Caki2 (cell line): ENCODE measurements at places on chromosomes 11 and 22. TPM values are rescaled to one million over a fixed set of nuclear protein-coding genes. Genes with fewer than 3 reads are reported as not detected.

GRCh38 chr11:126357055-126357962 is 1.8 kb downstream of the ST3GAL4 start:
- DNase-seq: no peak

Gene CFAP300
- 2.2 and 5.2 TPM in 2 replicates for total RNA-seq

DNA sequence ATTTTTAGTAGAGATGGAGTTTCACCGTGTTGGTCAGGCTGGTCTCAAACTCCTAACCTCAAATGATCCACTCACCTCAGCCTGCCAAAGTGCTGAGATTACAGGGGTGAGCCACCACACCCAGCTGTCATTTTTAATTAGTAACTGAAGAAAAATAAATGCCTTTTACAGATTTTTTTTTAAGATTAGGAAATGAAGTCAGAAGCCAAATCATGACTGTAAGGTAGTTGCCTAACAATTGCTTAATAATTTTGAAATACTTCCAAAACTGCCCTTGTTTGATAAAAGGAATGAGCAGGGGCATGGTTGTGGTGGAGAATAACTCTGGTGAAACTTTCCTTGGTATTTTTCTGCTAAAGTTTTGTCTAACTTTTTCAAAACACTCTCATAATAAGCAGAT is 98.9 kb upstream of the SLC5A12 start:
- no peak for DNase-seq

DNA sequence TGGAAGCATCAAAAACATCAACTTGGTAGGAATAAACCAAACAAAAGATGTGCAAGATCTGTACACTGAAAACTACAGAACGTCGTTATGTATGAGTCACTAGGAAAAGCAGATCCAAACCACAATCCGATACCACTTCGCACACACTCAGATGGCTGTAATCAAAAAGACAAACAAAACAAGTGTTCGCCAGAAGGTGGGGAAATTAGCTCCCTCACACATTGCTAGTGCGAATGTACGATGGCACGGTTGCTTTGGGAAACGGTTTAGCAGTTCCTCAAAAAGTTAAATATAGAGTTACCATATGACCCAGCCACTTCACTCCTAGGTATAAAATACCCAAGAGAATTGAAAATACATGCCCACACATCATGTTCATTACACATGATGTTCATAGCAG is 14.8 kb upstream of the CARD10 start:
- DNase-seq: peak; percentile 79

DNA sequence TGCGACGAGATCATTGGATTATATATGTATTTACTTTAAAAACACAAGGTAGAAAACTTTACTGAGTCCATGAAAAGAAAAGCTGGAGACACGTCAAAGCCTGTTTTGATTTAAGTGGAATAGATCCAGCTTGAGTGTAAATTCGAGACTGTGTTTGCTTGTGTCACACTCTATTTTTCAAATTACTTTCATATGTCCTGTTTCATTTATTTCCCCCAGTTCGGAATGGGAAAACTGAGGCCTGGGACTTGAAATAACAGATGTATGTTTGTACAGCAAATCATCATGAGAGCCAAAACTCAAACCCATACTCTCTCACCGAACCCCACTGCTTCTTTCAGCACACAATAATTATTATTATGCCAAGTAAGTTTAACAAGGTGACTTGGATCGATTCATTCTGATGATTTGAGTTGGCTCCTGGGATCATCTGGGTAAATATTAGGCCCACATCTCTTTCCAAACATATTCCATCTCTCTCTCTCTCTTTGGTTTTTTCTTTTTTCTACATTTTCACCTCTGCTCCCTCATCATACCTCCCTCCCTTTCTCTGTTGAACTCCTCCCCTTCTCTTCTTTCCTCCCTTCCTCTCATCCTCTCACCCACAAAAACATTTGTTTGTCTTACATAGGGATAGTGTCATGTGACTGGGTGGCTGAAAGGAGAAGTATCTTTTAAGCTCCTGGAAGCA is 21.2 kb downstream of the FZD4 start:
- no peak for DNase-seq

GRCh38 chr11:64000026-64000739 is 13.9 kb downstream of the OTUB1 start:
- no peak for DNase-seq

- no peak for DNase-seq
These were observed 1173.0 kb upstream of the CNTN5 start for GRCh38 chr11:97847730-97848129.

GRCh38 chr22:44669561-44669976 is 32.4 kb upstream of the PRR5 start:
- DNase-seq: no peak

Gene PRDM10
- total RNA-seq: 0.70 and 1.5 TPM in 2 replicates

DNA sequence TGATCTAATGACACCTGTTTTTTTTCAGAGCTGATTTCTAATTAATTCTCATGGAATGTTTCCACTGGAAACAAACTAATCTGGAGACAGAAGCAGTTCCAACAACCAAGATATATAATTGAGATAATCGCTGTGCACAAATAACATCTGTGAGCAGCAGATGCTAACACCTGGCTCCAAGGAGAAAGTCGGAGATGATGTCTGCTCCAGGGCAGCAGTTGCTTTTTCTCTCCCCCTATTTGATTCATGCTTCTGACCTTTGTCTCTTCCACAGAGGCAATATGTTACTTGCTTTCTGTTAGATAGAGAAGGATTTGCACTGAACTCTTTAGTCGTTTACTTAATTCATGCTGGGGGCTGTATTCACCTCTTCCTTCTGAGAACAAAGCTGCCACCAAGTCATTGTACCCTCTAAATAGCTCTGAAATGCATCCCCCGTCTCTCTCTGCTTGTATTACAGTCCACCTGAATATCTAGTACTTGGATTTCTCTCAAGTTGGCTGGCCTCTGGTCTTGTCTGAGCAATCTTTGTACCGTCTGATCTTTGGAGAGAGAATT is 187.4 kb downstream of the MYO18B start:
- DNase-seq: no peak

DNA sequence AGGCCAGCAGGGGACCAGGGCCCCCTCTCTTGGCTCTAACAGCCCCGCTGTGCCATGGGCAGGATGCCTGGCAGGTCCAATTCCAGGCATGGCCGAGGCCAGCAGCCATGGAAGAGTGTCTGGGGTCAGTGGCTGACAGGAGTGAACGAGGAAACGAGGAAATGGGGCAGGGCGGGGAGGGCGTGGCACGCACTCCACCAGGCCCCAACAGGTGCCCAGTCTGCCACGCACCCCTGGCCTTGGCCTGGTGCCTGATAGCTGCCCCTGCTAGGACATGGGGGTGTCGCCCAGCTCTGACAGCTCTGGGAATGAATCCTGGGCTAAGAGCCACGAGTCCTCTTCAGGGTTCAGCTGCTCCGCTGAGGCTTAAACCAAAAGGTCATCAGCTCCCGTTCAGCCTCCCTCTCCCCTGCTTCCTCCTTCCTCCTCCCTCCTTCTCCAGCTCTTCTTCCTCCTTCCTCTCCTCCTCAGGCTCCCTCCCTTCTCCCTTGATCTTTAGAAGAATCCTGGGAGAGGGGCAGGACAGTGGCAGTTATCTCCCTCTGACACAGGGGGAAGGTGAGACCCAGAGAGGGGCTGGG is 11.5 kb upstream of the TBC1D22A start:
- no peak for DNase-seq

- DNase-seq: no peak
These were observed 912 bp downstream of the KREMEN1 start for GRCh38 chr22:29073618-29074275.

DNA sequence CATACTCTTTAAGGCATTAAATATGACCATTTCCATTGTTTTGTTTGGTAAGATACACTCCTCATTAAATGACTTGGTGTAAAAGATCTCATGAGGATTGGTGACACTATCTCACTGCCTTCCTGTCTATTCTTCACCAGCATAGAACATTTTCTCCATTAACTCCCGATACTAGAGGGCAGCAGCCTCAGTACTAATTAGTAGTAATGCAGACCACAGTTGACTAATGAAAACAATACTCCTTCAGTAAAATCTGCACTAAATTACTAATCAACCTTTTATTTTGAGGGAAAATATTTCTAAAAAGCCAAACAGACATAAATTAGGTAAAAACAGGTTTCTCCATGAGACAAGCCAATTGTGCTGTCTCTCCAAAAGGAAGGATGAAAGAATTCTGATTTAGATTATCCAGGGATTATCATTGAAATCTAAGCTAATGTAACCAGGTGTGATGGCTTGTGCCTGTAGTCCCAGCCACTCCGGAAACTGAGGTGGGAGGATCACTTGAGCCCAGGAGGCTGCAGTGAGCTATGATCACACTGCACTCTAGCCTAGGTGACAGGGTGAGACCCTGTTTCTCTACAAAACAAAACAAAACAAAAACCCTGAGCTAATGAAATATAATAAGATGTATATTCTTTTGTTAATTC is 9.4 kb downstream of the PGM2L1 start:
- peak; percentile 39 for DNase-seq

GRCh38 chr11:32851251-32851650 is 21.5 kb downstream of the PRRG4 start:
- no peak for DNase-seq

GRCh38 chr11:126434950-126435335 is 79.5 kb downstream of the ST3GAL4 start:
- no peak for DNase-seq

Gene TEF
- total RNA-seq: 13.5 and 14.2 TPM in 2 replicates

Gene HEPHL1
- not detected in 2 replicates for total RNA-seq
